ENCODE measurements at places on chromosomes 2 and 18. TPM values are rescaled to one million over a fixed set of nuclear protein-coding genes. Genes with fewer than 3 reads are reported as not detected.

- H3K27me3 ChIP-seq = no peaks in the 10 kb centered on the region
- H3K36me3 ChIP-seq = peaks cover 18% of the 10 kb centered on the region
- peaks cover 9% of the 10 kb centered on the region for H3K4me1 ChIP-seq
- H3K4me3 ChIP-seq = no peak overlapping the region
- peak overlapping the region; percentile 68 for H3K27ac ChIP-seq
These were observed 55.7 kb downstream of the ITSN2 start for GRCh38 chr2:24304631-24305030.

- H3K27ac ChIP-seq = no peak overlapping the region
- no peak overlapping the region for H3K4me3 ChIP-seq
- DNase-seq = no peak
- no peaks in the 10 kb centered on the region for H3K27me3 ChIP-seq
These were observed 5.2 kb downstream of the ABCB6 start for GRCh38 chr2:219213486-219214071.

DNA sequence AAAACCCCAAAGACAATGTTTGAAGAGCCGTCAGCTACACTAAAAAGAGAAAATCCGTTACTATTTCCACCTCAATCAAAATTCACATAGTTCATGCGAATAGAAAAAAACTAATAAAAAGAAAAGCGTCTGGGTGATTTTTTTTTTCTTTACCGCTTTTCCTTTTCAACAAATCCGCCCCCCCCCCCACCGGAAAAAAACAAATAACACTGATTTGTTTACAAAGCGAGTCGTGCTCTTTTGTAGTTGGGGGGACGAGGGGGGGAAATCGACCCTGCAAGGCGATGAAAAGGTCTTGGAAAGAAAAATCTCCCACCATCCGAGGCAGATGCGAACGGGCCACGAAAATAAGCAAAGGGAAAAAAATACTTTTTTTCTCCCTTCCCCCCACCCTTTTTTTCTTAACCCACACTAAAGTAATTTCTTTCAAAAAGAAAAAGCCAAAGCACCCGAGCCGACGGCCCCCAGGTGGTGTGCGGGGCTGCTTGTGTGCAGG is 638 bp downstream of the ZNF521 start:
- H3K27me3 ChIP-seq = no peaks in the 10 kb centered on the region
- H3K36me3 ChIP-seq = no peaks in the 10 kb centered on the region
- H3K4me1 ChIP-seq = peaks cover 22% of the 10 kb centered on the region

- H3K36me3 ChIP-seq = no peaks in the 10 kb centered on the region
- H3K27me3 ChIP-seq = no peaks in the 10 kb centered on the region
- H3K4me1 ChIP-seq = no peaks in the 10 kb centered on the region
- no peak overlapping the region for H3K27ac ChIP-seq
These were observed 692.3 kb downstream of the LRP1B start for GRCh38 chr2:141438536-141438935.

Gene KDM3A
- 44.0 TPM for total RNA-seq

DNA sequence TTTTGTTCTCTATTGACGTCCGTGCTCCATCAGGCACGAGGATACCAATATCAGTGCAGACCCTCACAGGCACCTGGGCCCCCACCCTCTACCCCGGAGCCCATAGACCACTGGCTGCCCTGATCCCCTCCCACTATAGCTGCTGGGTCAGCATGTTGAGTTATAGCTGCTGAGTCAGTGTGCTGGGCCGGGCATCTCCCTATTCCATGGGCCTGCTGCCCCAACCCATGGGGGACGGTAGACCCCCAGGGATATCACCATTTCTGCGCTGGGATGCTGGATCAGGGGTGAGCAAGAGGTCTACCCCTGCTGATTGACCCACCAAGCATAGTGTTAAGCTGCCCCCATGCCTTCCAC is 100.1 kb upstream of the ST3GAL5 start:
- peaks cover 15% of the 10 kb centered on the region for H3K4me1 ChIP-seq
- no peak for DNase-seq
- no peaks in the 10 kb centered on the region for H3K27me3 ChIP-seq
- no peak overlapping the region for H3K27ac ChIP-seq
- no peak overlapping the region for H3K4me3 ChIP-seq

- no peak overlapping the region for H3K4me3 ChIP-seq
- DNase-seq = peak; percentile 41
These were observed 242.9 kb upstream of the ID2 start for GRCh38 chr2:8438996-8439395.

- H3K27me3 ChIP-seq = no peaks in the 10 kb centered on the region
- no peak overlapping the region for H3K27ac ChIP-seq
- no peaks in the 10 kb centered on the region for H3K4me1 ChIP-seq
- H3K4me3 ChIP-seq = no peak overlapping the region
- no peaks in the 10 kb centered on the region for H3K36me3 ChIP-seq
- DNase-seq = no peak
These were observed 45.6 kb downstream of the PAIP2B start for GRCh38 chr2:71181316-71181715.

DNA sequence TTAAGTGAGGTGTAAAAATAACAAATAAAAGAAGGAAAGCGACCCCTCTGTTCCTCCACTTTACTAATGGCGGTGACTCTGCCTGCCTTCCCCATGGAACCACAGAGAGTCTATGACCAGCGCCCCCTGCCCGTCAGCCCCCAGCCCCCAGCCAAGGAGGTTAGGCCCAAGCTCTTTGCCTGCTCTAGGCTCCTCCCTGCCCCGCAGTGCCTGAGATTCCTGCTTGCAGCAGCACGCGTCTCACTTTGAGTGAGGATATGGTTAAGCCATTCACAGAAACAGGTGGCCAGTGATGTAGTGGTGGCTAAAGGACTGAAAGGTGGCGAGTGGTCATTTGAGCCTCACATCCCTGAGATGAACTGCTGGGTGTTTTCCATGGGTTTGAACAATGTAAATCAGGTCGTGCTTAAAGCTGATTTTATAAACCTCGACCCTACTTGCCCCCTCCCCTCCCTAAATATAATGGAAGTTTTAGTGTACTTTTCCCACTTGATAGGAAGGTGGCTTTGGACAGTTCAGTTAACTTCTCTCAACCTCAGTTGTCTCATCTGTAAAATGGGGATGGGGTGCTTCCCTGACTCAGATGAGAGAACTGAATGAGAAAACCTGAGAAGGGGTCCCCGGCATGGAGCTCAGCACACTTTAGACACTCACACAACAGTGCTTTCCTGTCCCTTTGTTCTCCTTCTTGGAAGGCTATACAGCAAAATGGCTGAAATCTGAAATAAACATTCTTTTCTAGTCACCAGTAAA is 46.5 kb downstream of the IL1RL2 start:
- H3K4me1 ChIP-seq = peaks cover 7% of the 10 kb centered on the region
- DNase-seq = no peak
- H3K36me3 ChIP-seq = no peaks in the 10 kb centered on the region
- no peak overlapping the region for H3K4me3 ChIP-seq
- H3K27ac ChIP-seq = no peak overlapping the region

Gene KYNU
- 14.0 TPM for total RNA-seq

- no peak overlapping the region for H3K27ac ChIP-seq
- no peaks in the 10 kb centered on the region for H3K4me1 ChIP-seq
- H3K36me3 ChIP-seq = no peaks in the 10 kb centered on the region
- no peak overlapping the region for H3K4me3 ChIP-seq
- no peak for DNase-seq
These were observed 25.9 kb downstream of the MYO7B start for GRCh38 chr2:127561371-127561770.

DNA sequence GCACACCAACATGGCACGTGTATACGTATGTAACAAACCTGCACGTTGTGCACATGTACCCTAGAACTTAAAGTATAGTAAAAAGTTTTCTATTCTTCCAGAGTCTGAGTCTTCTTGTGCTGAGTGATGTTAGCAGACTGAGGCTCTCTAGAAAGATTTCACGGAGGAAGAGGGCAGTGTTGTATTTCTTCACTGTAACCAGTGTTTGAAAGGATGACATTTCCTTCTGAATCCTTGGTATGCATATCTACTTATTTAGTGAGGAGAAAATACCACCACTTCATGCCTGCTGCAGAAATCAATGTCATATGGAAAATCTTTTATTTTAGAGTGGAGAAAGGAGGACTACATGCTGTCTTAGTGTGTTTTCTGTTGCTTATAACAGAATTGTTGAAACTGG is 357.1 kb downstream of the CCDC85A start:
- no peaks in the 10 kb centered on the region for H3K27me3 ChIP-seq
- no peak overlapping the region for H3K27ac ChIP-seq
- no peak for DNase-seq
- no peaks in the 10 kb centered on the region for H3K36me3 ChIP-seq
- H3K4me1 ChIP-seq = no peaks in the 10 kb centered on the region
- no peak overlapping the region for H3K4me3 ChIP-seq

- DNase-seq = no peak
- H3K4me3 ChIP-seq = no peak overlapping the region
- H3K27ac ChIP-seq = no peak overlapping the region
- H3K36me3 ChIP-seq = no peaks in the 10 kb centered on the region
- no peaks in the 10 kb centered on the region for H3K27me3 ChIP-seq
These were observed 120.4 kb downstream of the KLHL29 start for GRCh38 chr2:23505218-23505983.

Gene COBLL1
- 13.8 TPM for total RNA-seq

Gene PLEKHH2
- total RNA-seq = 1.5 TPM

DNA sequence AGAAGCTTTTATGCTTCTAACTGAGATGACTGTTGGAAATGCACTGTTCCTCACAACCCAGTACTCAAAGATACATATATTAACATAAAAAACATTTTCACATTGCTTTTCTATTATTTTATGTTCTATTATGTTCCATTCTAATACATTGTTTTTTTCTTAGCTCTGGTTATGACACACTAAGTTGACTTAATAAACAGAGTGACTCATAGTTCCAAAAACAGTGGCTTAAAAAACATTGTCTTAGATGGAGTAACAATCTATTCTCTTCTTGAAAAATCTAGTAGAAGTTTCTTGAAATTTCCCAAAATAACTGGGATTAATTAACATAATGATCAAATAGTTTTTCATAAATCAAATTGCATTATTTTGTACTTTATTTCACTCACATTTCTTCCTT is 328.2 kb upstream of the LRATD1 start:
- no peaks in the 10 kb centered on the region for H3K27me3 ChIP-seq
- no peak overlapping the region for H3K27ac ChIP-seq
- no peaks in the 10 kb centered on the region for H3K4me1 ChIP-seq
- no peaks in the 10 kb centered on the region for H3K36me3 ChIP-seq

DNA sequence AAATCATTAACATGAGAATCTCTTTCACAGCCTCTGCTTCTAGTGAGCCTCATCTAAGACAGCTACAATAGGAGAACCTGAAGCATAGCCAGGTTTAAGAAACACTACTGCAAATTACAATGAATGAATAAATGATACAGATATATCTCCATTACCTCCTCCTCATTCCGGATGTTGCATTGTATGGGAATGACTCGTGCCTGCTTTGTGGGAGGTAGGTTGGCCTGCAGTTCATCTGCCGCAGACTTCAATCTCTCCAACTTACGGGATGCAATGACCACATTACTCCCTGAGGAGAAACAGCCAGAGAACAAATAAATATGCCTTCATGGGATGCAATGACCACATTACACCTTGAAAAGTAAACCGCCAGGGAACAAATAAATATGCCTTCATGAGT is 15.4 kb downstream of the PECR start:
- no peaks in the 10 kb centered on the region for H3K4me1 ChIP-seq
- H3K36me3 ChIP-seq = peaks cover 26% of the 10 kb centered on the region
- H3K27ac ChIP-seq = no peak overlapping the region
- no peak for DNase-seq
- no peak overlapping the region for H3K4me3 ChIP-seq
- H3K27me3 ChIP-seq = no peaks in the 10 kb centered on the region

- no peaks in the 10 kb centered on the region for H3K4me1 ChIP-seq
- no peaks in the 10 kb centered on the region for H3K27me3 ChIP-seq
- H3K36me3 ChIP-seq = no peaks in the 10 kb centered on the region
- DNase-seq = no peak
- no peak overlapping the region for H3K4me3 ChIP-seq
These were observed 304.4 kb downstream of the CCDC178 start for GRCh38 chr18:33135951-33136660.

GRCh38 chr2:239366740-239367139 is 34.1 kb downstream of the HDAC4 start:
- H3K4me3 ChIP-seq = no peak overlapping the region
- no peak overlapping the region for H3K27ac ChIP-seq
- no peak for DNase-seq
- peaks cover 12% of the 10 kb centered on the region for H3K4me1 ChIP-seq
- peaks cover 4% of the 10 kb centered on the region for H3K36me3 ChIP-seq

DNA sequence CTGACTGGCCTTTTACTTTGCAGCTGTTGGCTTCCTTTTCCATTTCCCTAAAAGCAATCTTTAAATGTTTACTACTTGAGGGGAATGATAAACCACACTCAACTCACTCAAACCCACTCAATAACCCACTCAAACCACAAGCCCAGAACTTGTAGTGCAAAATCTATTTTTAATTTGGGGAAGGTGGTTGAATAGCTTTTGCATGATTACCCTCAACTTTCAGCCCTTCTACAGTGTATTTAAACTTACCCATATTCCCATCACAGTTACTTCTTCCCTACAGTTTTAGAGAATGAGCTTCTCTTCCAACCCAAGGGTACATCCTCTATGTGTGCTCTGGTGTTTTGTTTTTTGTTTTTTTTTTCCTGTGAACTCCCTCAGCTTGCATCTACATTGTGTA is 636.1 kb downstream of the TDRD15 start:
- DNase-seq = no peak
- no peaks in the 10 kb centered on the region for H3K4me1 ChIP-seq
- H3K27ac ChIP-seq = no peak overlapping the region
- H3K36me3 ChIP-seq = no peaks in the 10 kb centered on the region
- no peak overlapping the region for H3K4me3 ChIP-seq
- no peaks in the 10 kb centered on the region for H3K27me3 ChIP-seq

Gene COL4A3
- total RNA-seq = 0.96 TPM

Gene CNTNAP5
- total RNA-seq = not detected

GRCh38 chr2:70873541-70873940 is 37.9 kb upstream of the CD207 start:
- no peaks in the 10 kb centered on the region for H3K4me1 ChIP-seq
- H3K27me3 ChIP-seq = peaks cover 69% of the 10 kb centered on the region
- H3K36me3 ChIP-seq = no peaks in the 10 kb centered on the region
- H3K4me3 ChIP-seq = no peak overlapping the region
- H3K27ac ChIP-seq = no peak overlapping the region

Gene NPPC
- 0.42 TPM for total RNA-seq

DNA sequence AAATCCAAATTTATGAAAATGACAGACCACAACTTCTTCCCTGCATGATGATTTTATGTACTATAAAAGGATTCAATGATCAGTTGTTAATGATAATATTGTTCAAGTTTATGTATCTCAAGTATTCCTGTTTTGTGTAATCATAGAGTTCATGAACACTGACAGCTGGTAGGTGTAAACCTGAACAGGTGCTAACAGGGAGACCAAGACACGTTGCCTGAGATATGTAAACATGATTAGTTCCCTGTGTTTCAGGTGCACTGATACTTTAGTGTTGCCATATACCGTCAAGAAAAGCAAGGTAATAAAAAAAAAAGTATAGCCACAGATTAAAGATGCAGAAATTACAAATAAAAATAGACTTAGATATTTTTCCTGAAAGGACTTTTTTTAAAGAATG is 131.8 kb downstream of the BAZ2B start:
- H3K27ac ChIP-seq = no peak overlapping the region
- H3K4me1 ChIP-seq = peaks cover 4% of the 10 kb centered on the region
- H3K27me3 ChIP-seq = no peaks in the 10 kb centered on the region
- no peak for DNase-seq
- H3K4me3 ChIP-seq = no peak overlapping the region

- no peaks in the 10 kb centered on the region for H3K36me3 ChIP-seq
- H3K4me1 ChIP-seq = no peaks in the 10 kb centered on the region
- no peak overlapping the region for H3K4me3 ChIP-seq
- H3K27ac ChIP-seq = no peak overlapping the region
- no peak for DNase-seq
- no peaks in the 10 kb centered on the region for H3K27me3 ChIP-seq
These were observed 38.8 kb upstream of the CCBE1 start for GRCh38 chr18:59736061-59736460.

Measured in heart left ventricle (tissue), 16 donors.